ENCODE measurements at places on chromosomes 5 and 9.

- DNase-seq: no peak
These were observed 42.8 kb upstream of the MAST4 start for GRCh38 chr5:66553368-66553912.

DNA sequence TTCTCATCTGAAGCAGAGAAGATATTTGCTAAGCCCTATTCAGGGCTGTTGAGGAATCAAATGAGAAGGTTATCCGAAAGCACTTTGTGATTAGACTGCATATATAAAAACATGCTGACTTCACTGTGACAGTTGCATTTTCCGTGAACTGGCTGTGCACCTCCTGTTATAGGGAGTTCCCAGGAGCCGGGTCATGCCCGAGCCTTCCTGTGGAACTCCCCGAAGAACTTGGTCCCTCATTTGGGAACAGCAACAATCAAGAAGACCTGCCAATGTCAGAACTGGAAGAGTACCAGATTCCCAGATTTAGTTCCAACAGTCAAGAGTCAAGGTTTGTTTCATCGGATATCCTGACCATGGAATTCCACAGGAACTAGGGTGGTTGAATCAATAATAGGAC is 130.4 kb upstream of the RAI14 start:
- DNase-seq: no peak

- DNase-seq: peak; percentile 88
These were observed 451.7 kb downstream of the AGTPBP1 start for GRCh38 chr9:85290019-85290418.

DNA sequence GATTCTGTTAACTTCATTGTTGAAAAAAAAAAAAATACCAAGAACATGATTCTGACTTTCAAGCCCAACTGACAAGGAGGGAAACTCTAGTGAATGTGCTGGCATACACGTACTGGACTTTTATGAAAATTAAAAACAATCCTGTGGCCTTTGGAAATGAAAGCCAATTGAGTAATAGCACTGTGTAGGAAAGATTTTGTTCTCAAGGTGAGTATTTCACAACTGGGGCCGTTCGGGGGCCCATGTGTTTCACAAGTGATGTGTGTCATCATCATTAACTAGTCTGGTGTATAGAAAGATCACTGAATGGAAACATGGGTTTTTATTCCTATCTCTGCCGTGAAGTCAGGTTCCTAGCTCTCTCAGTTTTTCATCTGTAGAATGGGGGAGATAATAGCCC is 605.0 kb upstream of the CLINT1 start:
- no peak for DNase-seq

DNA sequence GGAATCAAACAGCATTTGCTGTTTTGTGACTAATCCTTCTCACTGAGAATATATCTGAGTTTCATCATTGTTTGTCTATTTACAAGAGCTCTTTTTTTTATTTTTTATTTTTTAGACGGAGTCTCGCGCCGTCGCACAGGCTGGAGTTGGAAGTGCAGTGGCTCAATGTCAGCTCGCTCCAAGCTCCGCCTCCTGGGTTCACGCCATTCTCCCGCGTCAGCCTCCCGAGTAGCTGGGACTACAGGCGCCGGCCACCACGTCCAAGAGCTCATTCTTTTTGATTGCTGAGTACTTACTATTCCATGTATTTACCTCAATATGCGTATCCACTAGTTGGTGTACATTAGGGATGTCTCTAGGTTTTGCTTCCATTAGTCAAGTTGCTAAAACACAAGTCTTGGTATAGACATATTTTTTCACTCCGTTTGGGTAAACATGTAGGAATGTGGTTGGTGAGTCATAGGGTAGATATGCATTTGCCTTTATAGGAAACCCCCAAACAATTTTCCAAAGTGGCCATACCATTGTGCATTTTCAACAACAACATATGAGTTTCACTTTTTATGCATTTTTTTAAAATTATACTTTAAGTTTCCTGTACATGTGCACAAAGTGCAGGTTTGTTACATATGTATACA is 1005.0 kb upstream of the CDH10 start:
- DNase-seq: no peak

- no peak for DNase-seq
These were observed 231.5 kb downstream of the CYLC2 start for GRCh38 chr9:103226647-103227013.

- DNase-seq: no peak
These were observed 9.3 kb downstream of the TLE1 start for GRCh38 chr9:81680006-81680405.

DNA sequence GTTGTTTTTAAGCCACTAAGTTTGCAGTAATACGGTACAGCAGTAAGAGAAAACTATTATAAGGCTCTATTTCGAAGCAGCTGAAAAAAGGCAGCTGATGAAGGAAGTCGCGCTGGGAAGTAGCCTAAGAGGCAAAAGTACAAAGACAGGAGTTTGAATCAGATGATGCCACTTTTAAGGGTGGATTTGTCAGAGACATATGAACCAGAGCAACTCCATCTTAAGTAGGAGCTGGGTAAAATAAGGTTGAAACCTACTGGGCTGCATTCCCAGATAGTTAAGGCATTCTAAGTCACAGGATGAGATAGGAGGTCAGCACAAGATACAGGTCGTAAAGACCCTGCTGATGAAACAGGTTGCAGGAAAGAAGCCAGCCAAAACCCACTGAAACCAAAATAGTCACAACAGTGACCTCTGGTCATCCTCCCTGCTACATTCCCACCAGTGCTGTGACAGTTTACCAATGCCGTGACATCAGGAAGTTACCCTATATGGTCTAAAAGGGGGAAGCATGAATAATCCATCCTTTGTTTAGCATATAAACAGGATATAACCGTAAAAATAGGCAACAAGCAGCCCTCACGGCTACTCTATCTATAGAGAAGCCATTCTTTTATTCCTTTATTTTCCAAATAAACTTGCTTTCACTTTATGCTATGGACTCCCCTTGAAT is 91.8 kb upstream of the PRSS3 start:
- DNase-seq: no peak

DNA sequence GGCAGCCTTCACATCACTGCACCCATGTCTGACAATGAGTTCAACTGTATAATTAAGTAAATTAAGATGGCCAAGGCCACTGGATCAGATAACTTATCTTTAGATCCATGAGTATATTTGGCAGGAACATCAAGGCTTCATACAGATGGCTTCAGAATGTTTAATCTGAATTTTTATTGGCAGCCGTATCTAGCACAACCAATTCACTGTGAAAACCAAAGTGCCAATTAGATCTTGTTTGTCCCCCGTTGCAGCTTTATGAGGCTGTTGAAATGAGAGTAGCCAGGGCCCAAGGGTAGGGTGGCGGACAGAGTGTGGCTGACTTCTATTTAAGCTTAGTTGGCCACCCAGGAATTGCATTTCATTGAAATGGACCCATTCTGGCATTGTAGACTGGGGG is 137.7 kb downstream of the SYK start:
- DNase-seq: no peak

DNA sequence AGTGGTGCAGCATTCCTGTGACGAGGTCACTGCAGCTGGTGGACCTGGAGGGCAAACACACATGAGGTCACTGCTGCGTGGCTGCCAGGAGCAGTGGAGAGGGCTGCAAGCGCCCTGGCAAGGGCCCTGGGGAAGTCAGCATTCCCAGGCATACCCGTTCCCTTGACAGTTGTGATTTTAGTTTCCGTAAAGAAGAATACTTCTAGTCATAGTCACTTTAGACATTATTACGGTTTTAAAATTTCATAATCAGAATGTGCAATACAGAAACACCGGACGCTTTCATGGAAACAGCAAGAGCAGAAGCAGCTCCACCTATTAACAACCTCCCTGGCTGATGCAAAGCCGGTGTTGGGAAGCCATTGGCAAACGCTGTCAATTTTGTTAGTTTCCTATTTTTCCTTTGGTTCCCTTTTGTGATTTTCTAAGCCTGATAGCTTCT is 129.8 kb downstream of the GADD45G start:
- DNase-seq: no peak

DNA sequence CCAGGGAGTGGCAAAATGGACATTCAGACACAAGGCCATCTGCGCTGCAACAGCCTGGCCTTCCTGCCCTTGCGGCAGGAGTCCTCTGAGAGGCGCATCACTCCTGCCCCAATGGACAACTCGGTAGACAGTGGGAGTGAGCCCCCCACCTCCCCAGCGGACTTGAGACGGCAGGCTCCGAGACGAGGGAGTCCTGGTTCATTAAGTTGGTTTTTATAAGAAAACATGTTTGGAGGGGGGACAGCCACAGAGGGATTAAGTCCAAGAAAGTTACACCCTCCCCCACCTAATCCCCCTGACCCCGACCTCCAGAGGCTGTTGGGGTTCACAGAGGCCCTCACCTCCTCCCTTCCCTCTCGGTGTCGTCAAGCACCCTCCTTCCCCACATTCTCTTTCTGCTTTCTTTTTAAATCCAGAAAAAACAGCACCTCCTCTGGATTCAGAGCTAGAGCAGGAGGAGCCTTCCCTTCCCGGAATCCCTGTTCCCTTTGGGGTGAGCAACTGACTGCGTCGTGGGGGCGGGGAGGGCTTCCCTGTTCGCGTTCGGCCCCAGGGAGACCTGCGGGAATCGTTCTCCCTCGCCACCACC is 1.8 kb upstream of the EGR1 start:
- DNase-seq: no peak

DNA sequence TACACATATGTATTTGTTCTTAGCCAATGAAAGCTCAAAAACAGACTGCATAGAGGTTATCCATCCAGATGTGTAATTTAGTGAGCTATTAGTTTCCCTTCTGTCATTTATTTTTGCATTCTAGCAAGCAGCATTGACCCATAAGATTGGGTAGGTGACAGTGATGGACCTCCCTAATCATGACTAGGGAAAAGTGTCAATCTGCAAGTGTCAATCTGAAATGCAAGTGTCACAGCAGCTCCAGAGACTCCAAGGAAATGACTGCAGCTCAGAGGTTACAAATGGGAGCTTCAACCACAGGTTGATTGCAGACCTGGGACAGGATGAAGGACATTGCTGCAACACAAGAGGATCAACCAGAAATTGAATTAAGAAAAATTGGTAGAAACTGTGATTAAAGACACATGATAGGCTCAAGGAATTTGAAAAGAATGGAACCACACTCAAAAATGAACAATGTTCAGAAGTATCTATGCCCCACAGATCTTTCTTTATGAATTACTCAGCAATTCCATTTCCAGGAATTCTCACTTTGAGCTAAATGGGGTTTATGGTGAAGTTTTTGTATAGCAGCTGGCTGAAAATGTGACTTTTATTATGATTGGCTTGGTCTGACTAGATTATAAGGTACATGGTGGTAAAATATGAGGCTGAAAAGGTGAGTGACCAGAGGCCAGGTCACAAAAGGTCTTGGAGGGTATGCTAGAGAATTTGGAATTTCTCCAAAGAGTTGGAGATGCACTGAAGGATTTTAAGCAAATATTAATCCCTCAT is 59.6 kb upstream of the HTR4 start:
- no peak for DNase-seq

DNA sequence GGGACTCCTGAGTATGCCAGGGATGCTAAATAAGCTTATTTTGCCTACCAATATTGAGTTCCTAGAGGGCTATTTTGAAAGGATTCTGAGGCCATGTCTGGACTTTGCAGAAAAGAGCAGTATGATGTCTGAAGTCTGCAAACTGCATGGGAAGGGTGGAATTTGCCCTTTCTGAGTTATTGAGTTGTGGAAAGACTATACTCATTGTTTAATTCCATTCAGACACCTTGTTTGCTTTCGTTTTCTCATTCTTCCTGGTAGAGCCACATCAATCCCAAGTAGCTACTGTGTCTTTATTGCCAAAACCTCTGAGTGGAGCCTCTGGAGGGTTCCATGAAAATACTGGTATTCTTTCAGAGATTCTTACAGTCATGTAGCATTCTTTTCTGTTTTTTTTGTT is 50.9 kb upstream of the PPP1R2B start:
- DNase-seq: no peak

- no peak for DNase-seq
These were observed 714.5 kb upstream of the WWC1 start for GRCh38 chr5:167576897-167577296.

- DNase-seq: no peak
These were observed 18.6 kb downstream of the BAAT start for GRCh38 chr9:101366038-101366756.

DNA sequence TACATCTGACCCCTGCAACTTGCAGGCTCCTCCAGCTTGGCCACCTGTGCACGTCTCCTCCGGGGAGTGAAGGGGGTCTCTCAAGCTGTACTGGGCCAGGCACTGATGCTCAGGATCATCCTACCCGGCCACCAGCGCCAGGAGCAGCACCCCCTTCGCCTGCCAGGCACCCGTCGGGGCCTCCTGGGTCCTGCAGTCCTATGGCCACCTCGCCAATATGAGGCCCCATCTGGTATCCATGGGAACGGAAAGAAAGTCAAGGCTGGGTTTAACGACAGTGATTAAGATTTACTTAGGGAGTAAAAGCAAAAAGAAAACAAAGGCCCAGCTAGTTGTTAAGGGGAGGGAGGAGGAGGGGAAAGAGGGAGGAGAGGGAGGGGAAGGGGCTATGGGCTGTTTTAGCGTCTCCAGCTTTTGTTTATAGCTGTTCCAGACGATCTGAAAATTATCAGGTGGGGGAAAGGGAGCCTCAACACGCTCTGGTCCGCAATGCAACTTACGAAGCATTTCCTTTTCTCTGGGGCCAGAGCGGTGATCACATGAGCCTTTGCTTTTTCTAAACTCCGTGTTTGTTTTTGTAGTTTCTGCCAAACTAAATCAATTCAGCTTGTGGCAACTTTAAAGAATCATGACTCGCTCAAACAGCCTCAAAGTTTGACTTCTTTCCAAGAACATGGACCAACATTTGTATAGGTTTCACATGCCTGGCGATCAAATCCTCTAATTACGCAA is 132.4 kb downstream of the ROR2 start:
- DNase-seq: no peak

DNA sequence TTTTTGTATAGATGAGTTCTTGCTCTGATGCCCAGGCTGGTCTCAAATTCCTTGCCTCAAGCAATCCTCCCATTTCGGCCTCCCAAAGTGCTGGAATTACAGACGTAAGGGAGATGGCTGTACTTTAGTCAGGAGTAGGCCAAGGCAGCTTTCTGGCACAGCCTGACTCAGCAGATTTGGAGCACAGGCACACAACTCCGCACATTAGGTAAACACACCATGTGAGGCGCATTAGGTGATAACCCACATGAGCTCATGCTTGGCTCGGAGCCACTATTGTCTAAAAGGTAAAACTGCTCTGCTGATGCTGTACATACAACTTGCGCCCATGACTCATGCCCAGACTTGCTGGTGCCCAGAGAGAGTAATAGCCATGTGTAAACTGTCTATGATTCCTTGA is 1157.9 kb downstream of the TAF11L14 start:
- no peak for DNase-seq

- no peak for DNase-seq
These were observed 57.2 kb downstream of the WDR70 start for GRCh38 chr5:37436146-37436934.

DNA sequence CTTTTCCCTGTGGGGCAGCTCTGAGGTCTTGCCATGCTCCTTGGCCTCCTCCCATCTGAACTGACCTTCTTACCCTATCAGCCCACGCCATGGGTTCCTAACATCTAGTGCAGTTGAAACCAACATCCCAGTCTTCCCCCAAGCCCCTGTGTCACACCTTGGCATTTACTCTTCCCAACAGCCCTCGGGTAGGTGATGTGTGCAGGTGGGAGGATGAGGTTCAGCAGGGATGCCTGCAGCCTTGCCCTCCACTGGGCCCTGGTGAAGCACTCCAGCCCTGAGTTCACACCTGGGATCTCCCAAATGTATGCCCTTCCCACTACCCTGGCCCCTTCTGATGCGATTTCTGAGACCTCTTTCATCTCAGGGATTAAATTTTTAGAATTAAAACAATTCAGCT is 15.5 kb downstream of the IRX2 start:
- no peak for DNase-seq

GRCh38 chr9:4828761-4829160 is 36.0 kb downstream of the RCL1 start:
- DNase-seq: no peak
